NCI-H69 (cell line): ENCODE measurements at places on chromosomes 16 and 17.

GRCh38 chr16:79132701-79133100 lies 467.8 kb downstream of the MAF start:
- no peak for DNase-seq

GRCh38 chr17:62596662-62597061 lies 30.8 kb upstream of the MRC2 start:
- no peak for DNase-seq

DNA sequence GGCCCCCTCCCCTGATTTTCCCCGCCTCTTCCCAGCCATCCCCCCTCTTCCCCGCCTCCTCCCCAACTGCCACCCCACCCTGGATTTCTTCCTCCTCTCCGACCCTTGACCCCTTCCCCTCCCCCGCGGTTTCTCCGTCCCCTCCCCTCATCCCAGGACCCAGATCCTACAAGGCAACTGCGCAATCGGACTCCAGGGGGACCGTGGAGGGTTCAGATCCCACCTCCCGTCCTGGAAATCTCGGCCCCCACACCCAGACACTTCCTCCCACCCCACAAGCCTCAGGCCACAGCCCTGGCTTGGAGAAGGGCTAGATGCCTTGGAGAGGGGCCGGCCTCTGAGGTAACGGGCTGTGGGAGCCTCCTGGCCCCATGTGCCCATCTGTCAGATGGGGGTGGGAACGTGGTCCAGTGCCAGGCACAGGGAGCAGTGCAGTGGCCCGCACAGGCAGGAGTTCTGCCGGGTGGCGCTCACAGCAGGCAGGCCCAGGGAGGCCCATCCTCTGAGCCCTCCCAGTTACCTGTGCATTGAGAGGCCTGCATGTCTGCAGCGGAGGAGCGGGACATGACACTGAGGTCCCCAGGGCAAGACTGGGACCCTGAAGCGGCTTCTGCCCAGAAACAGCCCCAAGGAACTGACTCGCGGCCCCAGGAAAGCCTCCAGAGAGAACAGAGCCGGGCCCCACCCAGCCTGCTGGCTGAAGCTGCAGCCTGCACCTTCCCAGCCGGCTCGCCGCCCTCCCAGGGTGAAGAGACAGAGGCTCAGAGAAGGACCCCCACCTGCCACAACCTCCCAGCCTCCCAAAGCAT lies 16.7 kb downstream of the ZNF423 start:
- peak; percentile 24 for DNase-seq

DNA sequence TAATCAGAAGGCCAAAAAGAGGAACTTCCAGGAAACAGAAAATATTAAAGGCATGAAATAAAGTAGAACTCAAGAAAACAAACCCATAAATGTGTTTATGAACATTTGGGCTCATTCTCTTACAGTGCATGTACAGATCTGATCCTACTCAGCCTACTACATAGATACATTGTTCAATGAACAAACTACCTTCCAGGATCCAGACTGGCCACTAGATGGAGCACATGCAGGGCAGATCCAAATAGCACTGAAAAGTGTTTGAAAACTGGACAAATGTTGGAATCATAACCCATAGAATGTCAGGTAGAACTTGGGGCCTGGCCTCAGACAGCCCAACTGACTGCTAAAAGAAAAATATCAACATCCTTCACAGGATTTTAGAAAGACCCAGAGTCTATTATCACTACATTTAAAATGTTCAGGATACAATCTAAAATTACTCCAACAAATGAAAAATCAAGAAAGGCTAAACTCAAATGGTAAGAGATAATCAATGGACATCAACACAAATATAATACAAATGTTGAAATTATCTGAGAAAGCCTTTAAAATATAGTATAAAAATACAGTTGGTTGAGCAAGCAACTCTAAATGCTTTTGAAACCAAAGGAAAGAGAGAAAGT lies 122.4 kb upstream of the NUDT7 start:
- peak; percentile 14 for DNase-seq

DNA sequence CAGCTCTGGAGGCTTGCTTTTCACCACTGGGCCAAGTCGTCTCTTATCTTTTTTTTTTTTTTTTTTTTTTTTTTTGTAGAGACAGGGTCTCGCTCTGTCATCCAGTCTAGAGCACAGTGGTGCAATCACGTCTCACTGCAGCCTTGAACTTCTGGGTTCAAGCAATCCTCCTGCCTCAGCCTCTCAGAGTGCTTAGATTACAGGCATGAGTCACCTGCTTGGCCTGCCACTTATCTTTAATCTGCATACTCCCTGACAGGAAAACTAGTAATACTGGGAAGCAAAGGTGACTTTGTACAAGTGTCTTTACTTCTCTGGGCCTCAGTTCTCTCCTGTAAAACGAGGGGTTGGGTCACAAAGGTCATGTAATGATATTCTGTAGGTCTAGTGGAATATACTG lies 15.0 kb downstream of the NTN1 start:
- no peak for DNase-seq

GRCh38 chr17:29155227-29155965 lies 24.8 kb downstream of the MYO18A start:
- DNase-seq = no peak

- peak; percentile 59 for DNase-seq
Observed at GRCh38 chr17:73639322-73639721, 4.9 kb downstream of the SDK2 start.

DNA sequence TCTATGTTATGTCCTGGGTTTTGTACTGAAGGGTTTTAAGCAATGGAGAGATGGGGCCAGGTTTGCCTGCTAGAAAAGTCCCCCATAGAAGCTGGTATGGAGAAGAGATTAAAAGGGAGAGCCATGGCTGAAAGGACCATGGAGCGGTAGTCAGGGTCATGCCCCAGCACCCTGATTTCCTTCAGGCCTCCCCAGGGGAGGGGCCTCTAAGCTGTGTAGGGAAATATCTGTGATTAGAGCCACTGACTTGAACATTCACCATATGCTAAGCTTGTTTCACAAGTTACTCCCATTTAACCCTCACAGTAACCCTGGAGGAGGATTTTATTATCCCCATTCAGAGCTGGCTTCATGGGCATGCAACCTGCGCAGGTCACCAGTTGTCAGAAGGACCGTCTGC lies 3.8 kb upstream of the ATP2A3 start:
- DNase-seq = no peak

- no peak for DNase-seq
Observed at GRCh38 chr17:66443166-66443565, 140.8 kb downstream of the PRKCA start.

- DNase-seq = no peak
Observed at GRCh38 chr17:60704170-60704569, 26.5 kb downstream of the BCAS3 start.

GRCh38 chr16:79170555-79171246 lies 429.8 kb downstream of the MAF start:
- DNase-seq = peak; percentile 6

DNA sequence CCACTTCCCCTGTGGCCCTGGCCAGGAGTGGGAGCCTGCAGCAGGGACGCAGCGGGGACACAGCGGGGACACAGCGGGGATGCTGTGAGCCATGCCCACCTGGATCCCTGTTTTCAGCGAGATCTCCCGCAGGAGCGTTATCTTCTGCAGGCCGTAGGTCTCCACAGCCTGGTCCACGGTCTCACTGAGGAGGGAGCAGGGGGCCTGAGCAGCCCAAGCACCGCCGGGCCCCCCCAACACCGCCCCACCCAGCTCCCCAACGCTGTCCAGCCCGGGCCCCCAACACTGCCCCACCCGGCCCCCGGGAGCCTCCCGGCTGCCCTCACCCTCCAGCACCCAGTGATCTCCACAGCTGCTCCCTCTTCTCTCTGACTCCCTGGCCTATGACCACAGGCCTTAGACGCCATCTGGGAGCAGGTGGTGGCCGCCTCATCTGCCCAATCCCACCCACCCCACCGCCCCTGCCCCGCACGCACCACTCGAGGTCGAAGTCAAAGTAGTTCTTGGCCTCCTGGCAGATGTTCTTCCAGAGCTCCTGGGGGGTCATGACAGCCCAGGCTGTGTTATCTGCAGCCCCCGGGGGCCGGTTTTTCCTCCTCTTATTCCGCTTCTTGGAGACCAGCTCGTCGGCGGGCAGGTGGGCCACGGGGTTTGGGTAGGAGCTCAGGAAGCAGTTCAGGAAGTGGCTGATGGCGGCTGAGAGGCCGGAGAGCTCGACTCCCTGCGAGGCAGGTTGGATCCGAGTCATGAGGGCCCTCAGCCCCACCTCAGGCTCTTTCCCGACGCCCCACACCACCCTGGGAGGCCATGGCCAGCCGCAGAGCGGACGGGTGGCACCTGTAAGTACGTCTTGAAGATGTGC lies 17.0 kb downstream of the CLUH start:
- no peak for DNase-seq

DNA sequence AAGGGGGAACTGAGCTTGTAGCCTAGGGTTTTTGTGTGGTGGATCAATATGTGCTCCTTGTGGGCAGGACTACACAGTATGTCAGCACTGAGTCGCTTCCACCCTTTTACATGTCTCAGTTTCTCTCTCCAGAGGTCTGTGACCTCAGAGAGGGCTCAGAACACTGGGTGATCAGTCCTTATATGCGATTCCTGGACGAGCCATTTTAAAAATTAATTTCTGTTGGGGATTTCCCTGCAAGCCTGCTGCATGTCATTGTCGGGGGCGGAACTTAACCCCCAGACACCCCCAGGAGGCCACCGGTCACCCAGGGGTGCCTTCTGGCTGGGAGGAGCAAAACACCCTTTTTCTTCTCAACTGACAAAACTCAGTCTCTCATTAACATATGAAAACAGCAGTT lies 14.1 kb downstream of the DHRS7B start:
- no peak for DNase-seq

DNA sequence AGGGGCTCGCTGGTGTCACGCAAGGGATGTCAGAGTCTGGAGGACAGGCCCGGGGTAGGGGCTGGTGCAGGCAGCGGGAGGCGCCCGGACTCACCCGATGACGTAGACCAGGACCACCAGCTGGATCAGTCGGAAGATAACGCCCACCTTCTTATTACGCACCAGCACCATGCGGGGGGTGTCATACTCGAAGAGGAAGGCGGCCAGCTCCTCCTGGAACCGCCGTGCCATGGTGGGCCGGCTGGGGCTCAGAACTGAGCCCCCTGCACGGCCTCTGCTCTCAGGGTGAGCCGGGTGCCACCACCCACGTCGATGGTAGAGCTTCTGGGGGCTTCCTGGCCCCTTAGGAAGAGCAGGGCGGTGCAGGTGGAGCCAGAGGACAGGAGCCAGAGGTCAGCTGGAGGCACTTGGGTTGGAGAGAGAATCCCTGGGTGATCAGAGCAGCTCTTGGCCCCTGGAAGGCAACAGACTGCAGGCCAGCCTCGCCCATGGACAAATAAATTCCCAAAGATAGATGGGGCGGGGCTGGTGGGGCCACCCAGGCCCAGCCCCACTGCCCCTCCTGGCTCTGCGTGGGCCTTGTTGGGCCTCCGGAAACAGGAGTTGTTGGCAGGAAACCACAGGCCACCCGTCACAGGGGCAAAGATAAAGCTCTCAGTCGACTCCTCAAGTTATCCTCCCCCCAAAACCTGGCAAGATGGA lies at the start of gene P2RX1:
Gene P2RX1, minus strand, starts transcription at position 471 of the 702 bp plus-strand sequence. Its CDS starts 240 bp downstream, at position 231.
- DNase-seq = no peak

DNA sequence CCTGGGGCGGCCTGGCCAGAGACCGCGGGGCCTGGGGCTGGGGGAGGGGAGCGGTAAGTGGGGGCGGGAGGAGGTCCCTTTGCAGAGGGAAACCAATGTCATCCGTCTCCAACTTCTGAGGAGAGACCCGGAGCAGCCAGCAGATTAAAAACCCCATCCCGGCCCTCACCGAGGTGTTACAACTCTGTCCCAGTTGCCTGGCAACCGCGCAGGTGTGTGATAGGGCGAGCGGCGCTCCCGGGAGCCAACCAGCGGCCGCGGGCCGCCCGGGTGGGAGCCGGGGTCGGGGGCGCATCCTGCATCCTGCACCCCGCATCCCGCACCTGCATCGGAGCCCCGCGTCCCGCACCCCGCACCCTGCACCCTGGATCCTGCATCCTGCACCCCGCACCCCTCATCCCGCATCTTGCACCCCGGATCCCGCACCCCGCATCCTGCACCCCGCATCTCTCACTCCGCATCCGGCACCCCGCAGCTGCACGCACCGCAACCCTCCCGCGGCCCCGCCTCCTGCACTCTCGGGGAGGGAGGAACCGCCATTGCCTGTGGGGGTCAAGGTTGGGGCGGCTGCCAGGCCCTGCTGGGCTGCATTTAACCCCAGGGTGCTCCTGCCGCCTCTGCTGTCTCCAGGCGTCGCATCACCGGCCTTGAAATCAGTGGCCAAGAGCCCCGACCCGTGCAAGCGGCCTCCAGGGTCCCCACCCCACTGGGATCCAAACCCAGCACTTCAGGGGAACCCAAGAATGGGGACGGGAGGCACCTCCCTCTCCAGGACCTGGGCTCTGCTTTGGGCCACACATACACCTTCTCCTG lies 47.3 kb downstream of the RTN4RL1 start:
- DNase-seq = peak; percentile 69

GRCh38 chr17:81537343-81537855 lies 9.2 kb downstream of the FSCN2 start:
- no peak for DNase-seq

GRCh38 chr17:38809828-38810227 lies 10.5 kb upstream of the PIP4K2B start:
- no peak for DNase-seq

- no peak for DNase-seq
Observed at GRCh38 chr17:61429274-61429673, 22.9 kb upstream of the TBX4 start.

GRCh38 chr16:81473558-81473957 lies 28.9 kb downstream of the CMIP start:
- DNase-seq = no peak

- DNase-seq = peak; percentile 64
Observed at GRCh38 chr17:2853283-2854142, 57.3 kb downstream of the RAP1GAP2 start.

DNA sequence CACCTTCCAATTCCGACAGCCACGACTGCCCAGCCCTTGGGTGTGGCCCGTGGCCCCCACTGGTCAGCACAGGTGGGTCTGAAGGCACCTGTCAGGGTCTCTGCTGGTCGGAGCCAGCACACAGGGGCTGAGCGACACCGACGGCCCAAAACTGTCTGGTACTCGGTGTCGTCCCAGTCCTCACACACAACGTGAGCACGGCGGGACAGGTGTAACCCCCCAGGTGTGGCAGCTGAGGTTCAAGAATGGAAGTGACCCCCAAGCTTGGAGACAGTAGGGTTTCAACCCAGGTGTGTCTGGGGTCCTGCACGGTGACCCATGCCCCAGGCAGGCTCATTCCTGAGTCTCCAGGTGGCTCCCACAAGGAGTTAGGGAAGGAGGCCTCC lies 1.0 kb downstream of the GALNS start:
- no peak for DNase-seq

- DNase-seq = peak; percentile 94
Observed at GRCh38 chr17:39238311-39238972, 12.7 kb upstream of the STAC2 start.

- DNase-seq = no peak
Observed at GRCh38 chr17:81655378-81656117, 794 bp downstream of the PDE6G start.

DNA sequence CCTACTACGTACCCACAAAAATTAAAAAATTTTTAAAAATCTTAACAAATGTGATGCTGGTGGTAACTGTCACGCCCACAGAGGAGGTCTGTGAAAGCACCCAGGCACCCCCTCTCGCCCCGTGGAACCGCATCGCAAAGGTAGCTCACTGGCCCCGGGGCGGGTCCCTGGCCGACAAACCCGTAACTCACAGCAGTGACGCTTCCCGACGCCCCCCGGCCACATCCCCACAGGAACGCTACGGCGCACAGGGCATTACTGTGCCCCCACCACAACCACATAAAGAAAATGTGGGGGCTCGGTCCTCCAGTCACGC lies 366 bp downstream of the ANKS3 start:
- no peak for DNase-seq
